ENCODE measurements at places on chromosomes 5 and 9. TPM values are rescaled to one million over a fixed set of nuclear protein-coding genes. Genes with fewer than 3 reads are reported as not detected.

- DNase-seq = no peak
Observed at GRCh38 chr5:64206653-64207052, 41.0 kb downstream of the RNF180 start.

- no peak for DNase-seq
Observed at GRCh38 chr5:149205625-149206523, 64.6 kb downstream of the ABLIM3 start.

DNA sequence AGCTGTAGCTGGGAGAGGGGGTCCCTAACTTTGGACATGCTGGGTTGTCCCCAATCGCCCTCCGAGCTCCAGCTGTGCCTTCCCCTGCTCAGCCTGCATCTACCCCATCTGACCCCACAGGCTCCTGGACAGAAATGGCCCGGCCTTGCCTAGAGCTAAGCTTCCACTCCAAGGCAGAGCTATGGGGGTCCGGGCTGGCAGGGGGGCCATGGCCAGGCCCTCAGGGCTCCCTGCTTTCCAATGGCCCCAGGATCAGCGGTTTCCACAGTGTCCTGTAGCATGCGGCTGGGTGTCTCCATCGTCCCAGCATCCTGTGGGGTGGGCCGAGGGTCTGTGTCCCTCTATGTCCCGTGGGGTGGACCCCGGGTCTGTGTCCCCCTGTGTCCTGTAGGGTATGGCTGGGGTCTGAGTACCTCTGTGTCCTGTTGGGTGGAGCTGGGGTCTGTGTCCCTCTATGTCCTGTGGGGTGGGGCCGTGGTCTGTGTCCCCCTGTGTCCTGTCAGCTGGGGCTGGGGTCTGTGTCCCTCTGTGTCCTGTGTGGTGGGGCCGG lies 130.6 kb downstream of the RXRA start:
- no peak for DNase-seq

DNA sequence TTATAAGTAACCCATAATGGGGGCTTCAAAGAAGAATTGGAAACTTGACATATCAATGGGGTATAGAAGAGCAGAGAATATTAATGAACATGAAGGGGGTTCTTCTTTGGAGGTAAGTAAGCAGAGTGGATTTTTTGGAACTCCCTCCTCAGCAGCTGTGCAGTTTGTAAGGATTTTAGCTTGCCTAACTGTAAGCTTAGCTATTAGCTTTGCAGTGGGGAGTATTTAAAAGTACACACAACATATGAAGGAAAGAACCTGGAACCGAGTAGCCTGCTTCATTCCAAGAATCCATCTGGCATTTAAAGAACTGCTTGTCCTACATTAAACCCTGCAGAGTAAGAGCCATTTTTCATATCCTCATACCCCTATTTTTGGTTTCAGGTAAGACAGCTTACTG lies 2.2 kb upstream of the PBX3 start:
- no peak for DNase-seq

The HTR4 gene
- total RNA-seq = not detected

DNA sequence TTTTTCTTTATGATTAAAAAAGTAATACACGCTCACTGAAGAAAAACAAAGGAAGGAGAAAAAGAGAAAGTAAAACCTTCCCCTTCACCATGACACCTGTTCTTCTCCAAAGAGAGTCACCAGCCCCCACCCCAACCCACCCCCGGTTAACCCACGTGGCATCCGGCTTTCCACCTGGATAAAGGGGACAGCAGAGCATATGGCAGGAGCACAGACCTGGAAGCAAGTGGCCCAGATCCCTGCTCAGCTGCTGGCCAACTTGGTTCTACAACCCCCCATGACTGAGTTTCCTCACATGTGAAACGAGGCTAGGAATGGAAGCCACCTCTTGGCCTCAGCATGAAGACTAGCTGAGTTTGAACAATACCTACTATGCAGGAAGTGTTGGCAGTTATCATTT lies 5.1 kb downstream of the CCDC180 start:
- DNase-seq = no peak

- DNase-seq = peak; percentile 46
Observed at GRCh38 chr9:16133556-16134227, 580.8 kb downstream of the CCDC171 start.

DNA sequence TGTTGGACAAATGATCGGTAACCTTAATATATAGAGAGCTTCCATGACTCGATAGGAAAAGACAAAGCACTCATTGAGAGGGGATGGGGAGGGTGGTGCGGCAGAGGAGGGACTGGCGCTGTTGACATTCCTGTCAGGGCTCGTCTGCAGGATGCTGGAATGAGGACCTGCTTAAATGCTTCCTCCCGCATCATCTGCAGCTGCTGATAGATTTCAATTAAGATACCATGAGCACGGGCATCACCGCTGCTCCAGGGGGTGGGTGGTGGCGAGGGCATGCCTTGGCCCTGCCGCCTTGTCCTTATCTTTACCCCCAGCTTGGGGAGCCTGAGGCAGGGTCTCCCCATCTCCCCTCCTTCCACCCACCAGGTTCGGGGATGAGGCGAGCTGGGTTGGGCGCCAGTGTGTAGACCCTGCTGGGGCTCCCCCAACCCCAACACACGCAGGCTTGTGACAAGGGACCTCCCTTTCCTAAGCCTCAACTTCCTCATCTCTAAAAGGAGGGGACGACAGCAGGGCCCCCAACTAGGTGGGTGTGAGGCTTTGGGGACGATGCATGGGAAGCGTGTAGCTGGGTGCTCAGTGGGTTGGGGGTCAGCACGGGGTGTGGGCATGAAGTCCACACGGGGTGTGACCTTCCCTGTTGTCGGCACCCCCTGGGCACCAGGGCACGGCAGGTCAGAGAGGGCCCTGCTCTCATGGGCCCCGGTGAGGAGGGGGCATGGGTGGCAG lies 11.7 kb upstream of the QRFP start:
- no peak for DNase-seq

The DAB2IP gene
- total RNA-seq = 0.08 TPM

The FOXD1 gene
- total RNA-seq = 0.13 TPM
